ENCODE measurements at places on chromosomes 1 and 21. TPM values are rescaled to one million over a fixed set of nuclear protein-coding genes. Genes with fewer than 3 reads are reported as not detected.

GRCh38 chr21:15343066-15343465 is 278.3 kb upstream of the NRIP1 start:
- no peak for DNase-seq

GRCh38 chr1:162387226-162388082 is 5.9 kb downstream of the C1orf226 start:
- DNase-seq: no peak

DNA sequence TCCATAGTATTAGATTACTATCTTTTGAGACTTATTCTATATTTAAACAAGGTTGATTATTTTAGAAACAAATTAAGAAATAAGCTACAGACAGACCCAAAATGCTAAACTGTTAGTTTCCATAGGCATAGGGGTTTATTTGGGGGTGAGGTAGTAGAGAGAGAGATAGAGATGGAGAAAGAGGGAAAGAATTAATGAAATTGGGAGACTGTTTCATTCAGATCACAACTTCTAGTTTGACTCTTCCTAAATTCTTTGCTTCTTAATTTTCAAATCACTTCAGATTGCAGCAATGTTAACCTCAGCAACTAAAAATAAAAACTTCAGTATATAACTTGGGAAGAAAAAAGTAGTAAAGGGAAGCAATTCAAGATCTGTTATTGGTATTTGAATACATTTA is 3.4 kb downstream of the JUN start:
- DNase-seq: no peak

GRCh38 chr1:31793586-31794285 is 22.1 kb downstream of the SPOCD1 start:
- no peak for DNase-seq

GRCh38 chr1:178339834-178340233 is 156.9 kb downstream of the CLEC20A start:
- DNase-seq: no peak

DNA sequence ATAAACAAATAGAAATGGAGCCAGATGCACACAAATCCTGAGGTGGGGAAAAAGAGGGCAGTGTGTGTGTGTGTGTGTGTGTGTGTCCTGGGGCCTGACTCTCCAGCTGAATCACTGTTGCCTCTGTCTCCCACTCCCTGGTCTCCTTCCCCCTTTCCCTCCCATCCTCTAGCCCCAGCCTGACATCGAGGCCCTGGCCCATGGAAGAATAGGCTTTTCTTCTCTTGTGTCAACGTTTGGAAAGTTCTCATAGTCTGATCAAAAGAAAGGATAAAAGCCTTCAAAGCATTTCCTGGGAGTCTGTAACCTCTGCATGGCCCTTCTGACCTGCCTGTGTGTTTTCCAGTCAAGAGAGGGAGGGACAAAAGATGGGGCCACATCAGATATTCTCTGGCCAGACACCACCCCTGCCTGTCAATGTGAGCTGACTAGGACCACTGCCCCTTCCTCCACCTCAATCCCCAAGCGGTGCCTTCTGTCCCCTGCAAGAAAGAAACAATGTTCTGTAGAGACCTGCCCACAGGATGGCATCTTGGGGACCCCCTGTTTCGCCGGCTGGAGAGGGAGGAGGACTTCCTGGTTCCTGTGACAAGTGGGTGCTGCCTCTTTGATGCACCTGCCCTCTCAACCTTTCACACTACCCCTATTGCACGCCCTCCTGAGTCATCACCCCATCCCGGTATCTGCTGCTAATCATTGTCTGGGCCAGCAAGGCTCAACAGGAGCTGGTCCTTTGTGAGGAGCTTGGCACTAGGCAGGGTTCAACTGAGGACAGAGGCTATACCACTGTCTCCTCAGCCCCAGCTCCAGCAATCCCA is 16.2 kb downstream of the KCNJ10 start:
- no peak for DNase-seq

DNA sequence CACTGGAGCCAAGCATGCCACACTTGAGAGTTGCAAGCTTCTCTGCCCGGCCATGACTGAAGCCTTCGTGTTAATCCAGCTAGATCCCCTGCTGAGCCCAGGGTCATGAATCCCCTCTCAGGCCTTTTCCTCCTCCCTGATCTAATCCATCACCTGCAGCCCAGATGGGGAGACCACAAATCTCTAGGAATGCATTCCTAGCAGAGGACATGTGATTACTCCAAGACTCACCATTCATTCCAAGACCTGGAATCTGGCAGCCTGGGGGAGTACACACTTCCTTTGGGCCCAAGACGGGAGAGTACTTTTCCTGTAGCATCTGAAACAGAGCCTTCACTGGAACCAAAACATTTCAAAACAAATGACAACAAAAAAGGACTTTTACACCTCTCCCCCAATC is 269.3 kb upstream of the NFIA start:
- DNase-seq: no peak

DNA sequence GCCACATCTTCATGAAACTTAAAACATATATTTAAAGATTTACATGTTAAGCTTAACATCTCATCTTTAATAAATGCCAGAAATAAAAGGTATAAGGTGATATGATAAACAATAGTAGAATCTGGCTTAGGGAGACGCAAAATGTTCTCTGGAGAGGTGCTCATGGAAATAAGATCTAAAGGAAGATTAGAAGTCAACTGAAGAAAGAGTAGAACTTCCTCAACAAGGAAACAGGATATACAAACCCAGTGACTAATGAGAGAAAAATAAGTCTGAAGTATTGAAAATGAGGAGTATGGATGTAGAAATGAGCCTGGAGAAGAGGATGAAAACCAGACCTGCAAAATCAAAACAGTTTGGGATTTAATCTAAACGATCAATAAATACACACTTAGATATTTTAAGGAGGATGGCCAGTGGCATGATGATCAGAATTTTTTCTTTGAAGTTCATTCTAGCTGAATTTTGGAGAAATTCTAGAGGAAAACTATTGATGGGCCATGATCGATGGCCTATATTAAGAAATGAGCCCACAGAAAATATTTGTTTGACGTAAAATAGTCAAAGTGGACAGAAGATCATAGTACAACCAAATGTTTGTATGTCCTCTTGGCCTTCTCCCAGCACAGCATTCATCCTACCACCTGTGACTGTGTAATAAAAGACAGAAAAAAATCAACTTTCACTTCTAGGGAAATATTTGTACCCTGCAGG is 387.9 kb upstream of the PTBP2 start:
- DNase-seq: no peak

DNA sequence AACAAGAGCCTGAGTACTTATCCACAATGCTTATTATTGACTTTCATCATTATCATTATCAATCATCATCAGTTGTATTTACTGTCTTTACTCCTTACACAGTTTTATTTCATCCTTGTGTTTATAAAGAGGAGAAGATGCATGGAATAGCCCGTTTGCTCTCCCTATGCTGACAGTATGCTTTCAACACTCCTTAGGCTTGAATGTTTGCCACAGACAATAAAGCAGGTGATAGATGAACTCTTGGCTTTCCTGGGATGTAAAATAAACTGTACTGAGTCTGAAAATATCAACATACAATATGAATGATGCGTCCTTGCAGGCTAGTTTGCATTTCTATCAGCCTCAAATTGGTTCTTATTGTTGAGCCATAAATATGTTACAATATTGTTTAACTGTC is 891.8 kb upstream of the NCAM2 start:
- no peak for DNase-seq

DNA sequence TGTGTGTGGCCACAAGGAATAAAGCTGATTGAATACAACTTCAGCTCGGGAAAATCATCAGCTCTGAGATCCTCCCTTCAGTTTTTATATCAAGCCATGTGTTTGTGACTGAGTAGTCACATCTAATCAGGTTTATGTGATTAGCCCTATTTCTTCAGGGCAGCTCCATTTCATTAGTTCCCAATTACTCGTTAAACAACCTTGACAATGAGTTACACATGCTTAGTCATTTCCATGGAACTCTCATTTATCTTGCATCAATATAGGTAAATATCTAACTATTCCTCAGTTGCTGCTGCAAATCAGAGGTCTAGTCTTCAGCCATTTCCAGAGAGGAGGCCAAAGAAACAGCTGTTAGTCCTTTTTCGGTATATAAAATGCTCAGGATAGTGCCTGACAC is 16.3 kb downstream of the CRB1 start:
- DNase-seq: no peak

DNA sequence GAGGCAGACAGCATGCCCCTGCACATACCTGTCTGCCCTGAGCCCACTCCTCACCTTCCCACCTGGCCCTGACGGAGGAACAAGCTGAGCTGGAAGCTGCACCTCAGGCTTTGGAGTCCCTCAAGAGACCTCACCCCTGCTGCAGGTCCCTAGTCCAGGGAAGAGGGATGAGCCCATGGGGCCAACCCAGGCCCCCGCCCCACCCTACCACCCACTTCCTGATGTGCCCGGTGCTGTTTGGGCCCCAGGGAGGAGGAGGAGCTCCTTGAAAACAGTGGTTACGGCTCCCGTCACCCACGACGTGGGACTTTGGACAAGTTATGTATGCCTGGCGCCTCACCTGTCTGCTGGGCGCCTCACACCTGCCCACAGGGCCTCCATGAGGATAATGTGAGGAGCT is 250.2 kb downstream of the NPHP4 start:
- no peak for DNase-seq

- peak; percentile 19 for DNase-seq
These were observed 4.5 kb downstream of the PATJ start for GRCh38 chr1:61746813-61747212.

GRCh38 chr1:203143641-203144040 is 16.1 kb downstream of the ADORA1 start:
- DNase-seq: no peak

- DNase-seq: no peak
These were observed 35.1 kb downstream of the NUAK2 start for GRCh38 chr1:205286335-205286950.

GRCh38 chr21:43189936-43190335 is 21.1 kb downstream of the CRYAA start:
- DNase-seq: no peak

DNA sequence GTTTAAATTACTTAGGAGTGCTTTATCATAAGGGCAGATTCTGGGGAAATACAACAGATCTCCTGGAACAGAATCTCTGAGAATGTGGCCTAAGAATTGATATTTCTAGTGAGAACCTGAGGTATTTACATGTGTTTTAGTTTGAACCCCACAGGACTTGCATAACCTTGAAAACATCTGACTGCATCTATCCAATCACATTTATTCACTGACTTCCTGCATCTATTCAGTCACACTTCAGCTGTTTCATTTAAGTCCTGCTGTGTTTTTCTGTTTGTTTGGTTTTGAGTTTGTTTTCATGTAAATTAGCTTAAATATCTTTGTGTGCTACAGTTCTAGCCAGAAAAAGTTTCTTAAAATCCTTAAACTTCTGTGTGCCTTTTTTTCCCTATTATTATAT is 1260.7 kb downstream of the PLA2G4A start:
- no peak for DNase-seq

DNA sequence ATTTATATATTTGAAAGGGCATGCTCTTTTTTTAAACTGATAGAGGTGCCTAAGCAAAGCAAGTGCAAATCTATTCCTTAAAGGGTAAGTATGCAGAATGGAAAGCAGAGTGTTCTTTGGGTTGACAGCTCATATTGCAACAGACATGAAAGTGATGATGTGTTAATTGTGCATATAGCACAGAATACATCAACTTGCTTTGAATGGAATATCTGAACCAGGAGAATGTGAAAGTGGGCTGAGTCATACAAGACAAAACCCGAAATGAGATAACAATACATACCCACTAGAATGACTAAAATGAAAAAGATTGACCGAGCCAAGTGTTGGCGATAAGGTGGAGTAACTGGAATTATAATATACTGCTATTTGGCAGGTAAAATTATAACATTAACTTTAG is 4.3 kb downstream of the CR1 start:
- no peak for DNase-seq

DNA sequence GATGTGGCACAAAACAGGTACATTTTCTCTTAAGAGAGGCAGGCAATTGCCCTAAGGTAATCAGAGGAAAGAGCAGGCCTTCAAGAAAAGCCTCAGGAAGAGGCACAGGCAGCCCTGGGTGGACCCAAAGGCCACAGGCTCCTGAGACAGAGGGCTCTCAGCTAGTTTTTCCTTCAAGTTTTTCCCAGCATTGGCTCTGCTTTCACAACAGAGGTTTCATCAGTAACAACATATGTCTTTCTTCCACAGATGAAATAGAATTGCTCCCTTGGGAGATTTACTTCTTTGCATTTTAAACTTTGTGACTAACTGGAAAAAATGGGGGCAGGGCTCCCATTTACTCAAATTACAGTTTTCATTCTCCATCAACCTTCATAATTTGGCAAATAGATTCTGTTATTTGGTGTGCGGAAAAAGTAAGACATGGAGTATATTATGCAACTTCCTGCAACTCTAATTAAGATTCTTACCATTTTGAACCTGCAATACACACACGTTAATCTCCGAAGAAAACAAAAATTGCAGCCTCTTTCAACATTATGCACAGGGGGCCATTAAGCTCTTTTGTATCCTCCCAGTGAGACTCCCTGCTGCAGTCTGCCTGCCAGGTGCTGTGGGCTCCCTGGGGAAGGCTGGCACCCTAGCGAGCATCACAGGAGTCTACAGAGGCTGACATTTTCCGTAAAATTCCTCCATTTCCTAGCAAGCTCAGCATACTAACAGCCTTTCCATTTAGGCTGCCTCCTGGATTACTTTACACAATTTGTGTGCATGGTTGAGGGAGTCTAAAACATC is 282.3 kb downstream of the USH2A start:
- no peak for DNase-seq

DNA sequence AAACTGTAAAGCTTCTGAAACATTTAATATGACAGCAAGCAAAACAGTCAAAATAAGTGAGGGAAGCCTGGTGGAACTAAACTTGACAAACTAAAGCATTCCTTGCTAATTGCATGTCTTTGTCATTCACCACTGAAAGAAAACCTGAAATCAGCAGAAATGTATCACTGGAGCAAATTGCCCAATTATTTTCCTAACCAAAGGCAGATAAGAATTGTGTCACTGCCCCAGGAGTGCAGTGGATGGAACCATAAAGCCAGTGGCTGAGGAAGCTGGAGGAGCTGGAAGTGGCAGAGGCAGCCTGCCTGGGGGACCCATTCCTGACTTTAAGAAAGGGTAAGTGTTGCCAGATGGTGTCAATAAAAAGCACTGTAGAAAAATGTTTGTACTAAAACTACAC is 2.7 kb upstream of the SLC30A10 start:
- DNase-seq: peak; percentile 59

- DNase-seq: no peak
These were observed 452 bp downstream of the LEFTY2 start for GRCh38 chr1:225940385-225941151.

- DNase-seq: no peak
These were observed 181.2 kb upstream of the SGIP1 start for GRCh38 chr1:66352792-66353191.

- DNase-seq: no peak
These were observed 17.4 kb downstream of the TIAM1 start for GRCh38 chr21:31326522-31327242.

GRCh38 chr1:229822026-229822425 is 196.0 kb downstream of the URB2 start:
- DNase-seq: no peak

Gene TAS1R3
- not detected for total RNA-seq

Gene OXCT2
- 1.8 TPM for total RNA-seq

Gene TFAP2E
- total RNA-seq: not detected

Gene KCNJ9
- total RNA-seq: not detected

Gene GPR3
- 0.32 TPM for total RNA-seq

Gene ADGRL2
- 139 TPM for total RNA-seq

Gene KCNE2
- 4.9 TPM for total RNA-seq

Gene SPRR1A
- total RNA-seq: not detected

Gene LCE1E
- total RNA-seq: not detected

Gene ARHGEF10L
- total RNA-seq: 48.3 TPM

Gene F13B
- 11.3 TPM for total RNA-seq

Gene RPTN
- not detected for total RNA-seq

Gene MACF1
- total RNA-seq: 136 TPM

Gene LCE2D
- total RNA-seq: not detected

Gene ARTN
- total RNA-seq: not detected

Gene NEGR1
- 2.8 TPM for total RNA-seq

Gene SAMD11
- 10.2 TPM for total RNA-seq

Measured in hepatocyte (in vitro differentiated cells).